Stimulated activated CD8-positive, alpha-beta memory T cell treated with anti-CD3 and anti-CD28 coated beads, Interleukin-4, amount 100 ng/mL, for 4 hours (primary cell): ENCODE measurements at places on chromosomes 3 and 15.

DNA sequence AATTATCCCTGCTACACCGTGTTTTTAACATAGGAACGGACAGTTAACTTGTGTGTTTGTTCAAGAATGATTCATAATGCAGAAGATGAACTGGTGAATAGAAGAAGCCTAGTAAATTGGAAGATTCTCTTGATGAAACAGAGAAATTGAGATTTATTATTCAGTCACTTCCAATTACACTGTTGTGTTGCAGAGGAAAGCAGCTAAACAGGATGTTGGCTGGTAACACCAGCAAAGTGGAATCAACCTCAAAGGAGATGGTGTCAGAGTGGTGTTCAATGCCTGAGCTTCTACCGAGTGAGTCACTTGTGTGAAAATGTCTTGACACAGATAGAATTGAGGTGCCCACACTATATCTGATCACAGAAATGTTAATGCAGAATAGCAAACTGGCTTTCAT lies 399.6 kb downstream of the LPP start:
- peak; percentile 3 for DNase-seq

DNA sequence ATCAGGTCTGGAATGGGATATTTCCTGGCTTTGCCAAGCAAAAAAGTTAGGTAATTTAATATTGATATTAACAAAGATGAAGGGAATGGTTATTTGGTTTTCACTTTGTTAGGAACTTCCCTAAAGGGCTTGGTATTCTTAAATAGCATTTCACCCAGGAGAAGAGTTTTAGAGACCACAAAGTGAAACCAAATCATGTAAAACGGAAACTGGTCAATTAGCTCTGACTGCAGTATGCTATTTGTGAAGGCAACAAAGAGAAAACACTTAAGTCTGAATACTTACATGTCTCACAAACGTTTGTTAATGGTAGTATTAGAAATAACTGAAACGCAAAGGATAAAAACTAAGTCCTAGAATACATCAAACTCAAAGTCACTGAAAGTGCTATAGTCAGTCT lies 32.4 kb upstream of the SETMAR start:
- no peak for DNase-seq

DNA sequence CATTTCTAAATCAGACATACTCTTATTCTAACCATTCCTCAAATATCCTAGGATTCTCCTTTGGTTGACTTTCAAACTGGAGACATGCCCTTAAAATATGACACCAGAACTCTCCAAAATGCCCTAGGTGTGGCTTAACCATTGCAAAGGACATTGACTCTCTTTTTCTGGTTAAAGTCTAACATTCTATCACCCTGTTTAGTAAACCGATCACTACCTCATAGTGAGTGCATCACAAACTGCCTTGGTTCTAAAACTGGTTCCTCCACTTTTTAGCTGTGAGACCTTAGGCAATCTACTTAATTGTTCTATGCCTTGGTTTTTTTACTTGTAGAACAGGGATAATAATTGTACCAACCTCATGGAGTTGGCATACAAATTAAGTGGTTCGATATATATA lies 224.3 kb downstream of the CDIN1 start:
- no peak for DNase-seq

GRCh38 chr3:146306656-146307455 lies 56.0 kb upstream of the PLSCR4 start:
- DNase-seq: no peak

GRCh38 chr15:60386615-60387014 lies 11.2 kb downstream of the ANXA2 start:
- DNase-seq: no peak

GRCh38 chr15:65837301-65838294 lies 31.7 kb upstream of the RAB11A start:
- DNase-seq: no peak

GRCh38 chr3:12579905-12580304 lies 23.0 kb downstream of the MKRN2 start:
- no peak for DNase-seq

DNA sequence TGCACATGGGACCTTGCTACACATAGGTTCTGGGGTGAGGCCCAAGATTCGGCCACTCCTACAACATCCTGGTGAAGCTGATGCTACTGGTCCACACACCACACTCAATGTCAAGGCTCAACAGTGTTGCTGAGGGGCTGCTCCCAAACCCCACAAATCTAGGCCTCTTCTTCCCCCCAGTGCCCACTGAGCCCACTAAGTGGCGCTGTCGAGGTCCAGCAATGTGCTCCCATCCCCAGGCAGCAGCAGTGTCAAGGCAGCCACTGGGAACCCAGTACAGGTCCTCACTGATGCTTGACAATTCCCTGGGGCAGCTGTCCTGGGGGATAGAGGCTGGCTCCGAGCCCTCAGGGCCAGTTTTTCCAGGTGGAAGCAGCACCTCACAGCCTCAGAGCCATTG lies 21.5 kb downstream of the SCN5A start:
- DNase-seq: no peak

DNA sequence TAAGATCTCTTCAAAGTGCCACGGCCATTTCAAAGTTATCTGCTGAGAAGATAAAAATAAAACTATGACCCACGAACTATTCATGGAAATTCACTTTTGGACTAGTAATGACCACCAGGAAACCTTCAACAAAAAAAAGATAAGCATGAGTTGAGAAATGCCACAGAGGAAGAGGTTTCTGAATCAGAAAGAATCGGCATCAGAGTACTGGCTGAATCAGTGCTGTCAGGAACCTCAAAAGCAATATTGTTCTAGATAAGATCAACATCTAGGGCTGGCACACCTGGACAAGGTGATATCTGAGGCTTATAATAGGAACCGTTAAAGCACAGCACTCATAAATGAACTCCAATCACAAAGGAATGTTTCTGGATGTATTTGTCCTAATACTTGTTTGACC lies 72.7 kb downstream of the PEAK1 start:
- DNase-seq: no peak

DNA sequence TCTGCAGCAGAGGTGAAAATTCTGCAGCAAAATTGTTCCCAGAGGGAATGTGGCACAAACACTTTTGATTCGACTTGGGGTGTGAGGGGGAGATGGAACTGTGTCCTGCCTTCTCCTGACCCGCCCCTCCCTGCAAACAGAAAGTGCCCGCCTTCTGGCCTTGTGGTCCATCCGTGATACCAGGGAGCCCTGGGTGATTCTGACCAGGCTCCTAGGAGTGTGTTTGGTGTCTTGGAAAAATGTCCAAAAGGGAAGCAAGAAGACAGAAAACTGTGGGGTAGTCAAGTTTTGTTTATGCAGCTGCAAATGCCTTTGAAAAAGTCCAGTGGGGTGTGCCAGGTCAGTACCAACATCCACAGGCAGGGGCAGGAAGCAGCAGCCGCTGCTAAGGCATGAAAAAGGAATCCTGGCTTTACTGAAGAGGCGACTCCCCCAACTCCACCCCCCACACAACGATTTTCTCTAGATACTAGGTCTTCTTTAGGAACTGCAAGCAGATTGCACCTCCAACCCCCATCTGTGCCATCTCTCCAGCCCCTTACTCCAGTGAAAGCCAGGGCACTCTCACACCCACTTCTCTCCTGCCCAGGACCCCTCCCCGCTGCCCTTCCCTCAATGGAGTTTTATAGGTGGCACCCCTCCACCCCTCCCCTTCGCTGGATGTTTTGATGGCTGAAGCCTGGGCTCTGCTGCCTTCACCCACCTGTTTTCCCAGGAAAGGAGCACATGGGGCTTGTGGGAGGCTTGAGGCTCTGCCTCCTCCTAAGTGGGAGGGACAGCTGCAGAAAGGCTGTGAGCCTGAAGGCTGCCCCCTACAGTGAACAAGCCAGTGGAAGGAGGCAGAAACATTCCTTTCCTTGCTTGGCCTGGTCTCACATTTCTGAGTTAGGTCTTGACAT lies 82.4 kb upstream of the HERC1 start:
- no peak for DNase-seq

DNA sequence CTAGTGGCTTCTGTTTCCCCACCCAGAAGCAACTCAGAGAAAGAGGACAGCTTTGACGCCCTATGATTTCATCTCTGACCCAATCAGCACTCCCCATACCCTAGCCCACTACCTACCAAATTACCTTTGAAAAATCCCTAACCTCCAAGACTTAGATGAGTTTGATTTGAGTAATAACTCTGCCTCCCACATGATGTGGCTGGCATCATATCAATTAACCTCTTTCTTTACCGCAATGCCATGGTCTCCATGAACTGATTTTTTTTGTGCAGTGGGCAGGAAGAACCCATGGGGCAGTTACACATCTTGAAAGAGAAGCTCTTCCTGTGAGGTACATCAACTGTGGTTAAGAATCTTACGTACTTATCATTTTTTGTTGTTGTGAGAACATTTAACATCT lies 25.5 kb upstream of the APOD start:
- DNase-seq: no peak

- no peak for DNase-seq
Measured at GRCh38 chr15:61049028-61049427, 180.1 kb downstream of the RORA start.

DNA sequence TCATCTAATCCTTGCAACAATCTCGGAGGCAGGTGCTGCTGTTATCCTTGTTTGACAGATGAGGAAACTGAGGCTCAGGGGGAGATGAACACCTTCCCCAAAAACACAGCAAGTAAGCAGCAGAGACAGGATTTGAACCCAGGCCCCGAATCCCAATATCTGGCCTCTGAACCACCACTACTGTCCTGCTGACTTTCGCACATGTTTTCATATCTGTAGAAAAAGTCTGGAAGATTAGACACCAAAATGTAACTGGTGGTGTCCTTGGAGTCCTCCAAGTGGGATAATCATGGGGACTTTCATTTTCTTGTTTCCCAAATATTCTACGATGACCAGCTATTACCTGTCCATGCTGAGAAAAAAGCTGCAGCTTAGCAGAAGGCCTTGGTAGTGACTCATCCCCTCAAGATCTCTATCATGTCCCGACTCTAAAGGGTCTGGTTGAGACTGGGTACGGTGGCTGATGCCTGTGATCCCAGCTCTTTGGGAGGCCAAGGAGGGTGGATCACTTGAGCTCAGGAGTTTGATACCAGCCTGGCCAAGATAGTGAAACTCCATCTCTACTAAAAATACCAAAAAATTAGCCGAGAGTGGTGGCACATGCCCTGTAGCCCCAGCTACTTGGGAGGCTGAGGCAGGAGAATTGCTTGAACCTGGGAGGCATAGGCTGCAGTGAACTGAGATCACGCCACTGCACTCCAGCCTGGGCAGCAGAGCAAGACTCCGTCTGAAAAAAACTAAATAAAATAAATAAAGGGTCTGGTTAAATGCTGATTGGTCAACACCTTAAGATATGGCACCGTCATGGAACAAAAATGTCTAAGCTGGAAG lies 8.6 kb downstream of the IRAK2 start:
- no peak for DNase-seq

- DNase-seq: no peak
Measured at GRCh38 chr15:92606126-92606835, 49.3 kb downstream of the FAM174B start.

DNA sequence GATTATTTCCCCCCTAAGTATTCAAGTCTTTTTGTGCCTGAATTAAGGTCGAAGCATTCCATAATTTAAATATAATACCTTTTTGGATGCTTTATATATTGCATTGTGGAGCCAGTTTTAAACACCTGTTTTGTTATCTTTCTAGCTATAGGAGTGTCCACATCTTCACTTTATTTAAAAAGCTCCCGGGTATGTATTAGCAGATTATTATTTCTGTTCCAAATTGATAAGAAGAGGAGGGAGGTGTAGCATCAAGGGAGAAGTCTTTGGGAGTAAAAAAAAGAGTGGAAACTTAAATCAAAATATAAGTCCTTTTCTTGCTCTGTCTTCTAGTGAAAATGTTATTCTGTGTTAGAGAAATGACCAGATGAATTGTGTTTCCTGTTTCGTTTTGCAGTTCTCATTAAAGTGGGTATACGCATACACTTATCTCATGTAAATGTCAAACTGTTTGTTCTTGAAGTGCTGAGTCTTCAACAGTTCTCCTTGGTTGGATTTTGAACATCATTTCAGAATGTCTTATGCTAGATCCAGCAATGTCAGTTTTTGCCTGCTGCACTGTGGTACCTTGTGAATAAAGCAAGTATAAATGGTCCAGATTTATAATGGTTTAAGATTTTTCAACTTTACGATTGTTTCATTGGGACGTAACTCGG lies 105.8 kb downstream of the FNDC3B start:
- no peak for DNase-seq

GRCh38 chr3:113283306-113283705 lies 71.9 kb downstream of the BOC start:
- DNase-seq: no peak

DNA sequence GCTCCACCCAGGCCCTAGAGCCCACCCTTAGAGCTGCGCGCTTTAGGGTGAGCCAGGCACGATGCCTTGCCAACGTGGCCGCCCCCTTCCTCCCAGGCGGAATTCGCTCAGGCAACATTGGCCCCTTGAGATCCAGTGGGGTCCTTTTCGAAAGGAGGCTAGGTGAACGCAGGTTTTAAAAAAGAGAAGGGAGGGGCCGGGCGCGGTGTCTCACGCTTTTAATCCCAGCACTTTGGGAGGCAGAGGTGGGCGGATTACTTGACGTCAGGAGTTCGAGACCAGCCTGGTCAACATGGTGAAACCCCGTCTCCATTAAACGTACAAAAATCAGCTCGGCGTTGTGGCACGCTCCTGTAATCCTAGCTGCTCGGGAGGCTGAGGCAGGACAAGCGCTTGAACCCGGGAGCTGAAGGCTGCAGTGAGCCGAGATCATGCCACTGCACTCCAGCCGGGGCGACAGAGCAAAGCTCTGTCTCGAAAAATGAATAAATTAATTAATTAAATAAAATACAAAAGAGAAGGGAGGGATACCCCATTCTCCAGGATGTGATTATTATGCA lies 984 bp upstream of the RPP25 start:
- no peak for DNase-seq

DNA sequence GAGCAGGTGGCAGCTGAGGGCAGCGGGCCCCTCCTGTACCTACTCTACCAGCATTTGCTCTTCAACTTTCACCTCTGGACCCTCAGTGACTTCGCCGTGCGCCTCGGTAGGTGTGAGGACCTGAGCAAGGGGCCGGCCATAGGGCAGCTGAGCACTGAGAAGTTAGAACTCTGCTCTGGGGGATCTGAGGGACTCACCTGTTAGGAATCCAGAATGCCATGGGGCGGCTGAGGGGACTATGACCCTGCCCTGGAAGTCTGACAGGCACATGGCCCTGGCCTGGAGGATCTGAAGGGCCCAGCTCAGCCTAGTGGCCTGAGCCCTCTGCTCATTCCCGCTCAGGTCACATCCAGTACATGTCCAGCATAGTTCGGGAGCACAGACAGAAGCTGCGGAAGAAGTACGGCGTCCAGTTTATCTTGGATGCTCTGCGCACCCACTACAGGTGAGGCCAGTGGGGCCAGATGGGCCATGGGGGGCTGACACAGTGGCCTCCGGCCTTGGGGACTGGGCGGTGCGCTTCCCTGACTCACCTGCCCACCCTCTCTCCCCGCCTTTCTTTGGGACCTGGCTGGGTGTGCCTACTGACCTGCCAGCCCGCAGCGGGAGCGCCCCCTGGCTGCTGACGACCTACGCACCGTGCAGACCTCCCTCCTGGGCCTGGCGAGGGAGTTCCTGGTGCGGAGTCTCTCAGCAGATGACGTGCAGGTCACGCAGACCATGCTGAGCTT lies 18.8 kb downstream of the NBEAL2 start:
- DNase-seq: peak; percentile 63
